Activated CD4-positive, CD25-positive, alpha-beta regulatory T cell treated with anti-CD3 and anti-CD28 coated beads, Interleukin-2, amount 50 U/mL, for 24 hours (primary cell): ENCODE measurements at places on chromosomes 1 and 21.

GRCh38 chr1:160400223-160400645 lies at the start of gene VANGL2:
Gene VANGL2 (plus strand): TSS chr1:160400564. CDS start chr1:160415838, 15,274 bp downstream.
- no peak for ATAC-seq

- ATAC-seq: no peak
Measured at GRCh38 chr1:85957760-85958159, 198.8 kb downstream of the COL24A1 start.

- ATAC-seq: no peak
Measured at GRCh38 chr21:42565206-42565810, 51.7 kb downstream of the SLC37A1 start.

GRCh38 chr1:2641381-2642130 lies 8.7 kb upstream of the MMEL1 start:
- ATAC-seq: no peak

GRCh38 chr1:93969371-93969770 lies 60.1 kb upstream of the GCLM start:
- ATAC-seq: no peak

DNA sequence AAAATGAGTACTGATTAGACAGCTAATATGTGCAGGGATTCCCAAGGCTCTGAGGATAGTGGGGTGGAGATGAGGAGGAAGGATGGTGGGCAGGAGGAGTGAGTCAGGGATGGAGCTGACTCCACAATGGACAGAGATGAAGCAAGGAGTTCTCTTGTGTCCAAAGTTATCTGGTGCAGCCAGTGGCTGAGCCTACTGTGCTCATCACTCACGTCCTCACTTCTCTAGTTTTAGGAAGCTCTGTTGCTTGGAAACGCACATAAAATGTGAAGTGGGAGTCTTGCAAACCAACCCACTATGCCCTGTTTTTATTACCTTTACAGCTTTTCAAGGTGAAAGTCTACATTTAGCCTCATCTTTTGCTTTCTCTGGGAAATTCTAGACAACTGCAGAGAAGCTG lies 36.5 kb upstream of the SAMD13 start:
- ATAC-seq: no peak

- ATAC-seq: no peak
Measured at GRCh38 chr1:13513895-13514546, at the start of gene LRRC38. Gene LRRC38 (minus strand): TSS chr1:13514003. CDS start chr1:13513593, 410 bp downstream.

DNA sequence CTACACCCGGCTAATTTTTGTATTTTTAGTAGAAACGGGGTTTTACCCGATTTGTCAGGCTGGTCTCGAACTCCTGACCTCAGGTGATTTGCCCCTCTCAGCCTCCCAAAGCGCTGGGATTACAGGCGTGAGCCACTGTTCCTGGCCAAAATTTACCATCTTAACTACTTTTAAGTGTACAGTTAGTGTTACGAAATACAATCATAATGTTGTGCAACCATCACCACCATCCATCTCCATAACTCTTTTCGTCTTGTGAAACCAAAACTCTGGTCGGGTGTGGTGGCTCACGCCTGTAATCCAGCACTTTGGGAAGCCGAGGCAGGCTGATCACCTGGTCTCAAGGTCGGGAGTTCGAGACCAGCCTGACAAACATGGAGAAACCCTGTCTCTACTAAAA lies 14.1 kb upstream of the ZBTB40 start:
- ATAC-seq: no peak

GRCh38 chr1:160615660-160616059 lies 31.2 kb downstream of the SLAMF1 start:
- ATAC-seq: no peak

DNA sequence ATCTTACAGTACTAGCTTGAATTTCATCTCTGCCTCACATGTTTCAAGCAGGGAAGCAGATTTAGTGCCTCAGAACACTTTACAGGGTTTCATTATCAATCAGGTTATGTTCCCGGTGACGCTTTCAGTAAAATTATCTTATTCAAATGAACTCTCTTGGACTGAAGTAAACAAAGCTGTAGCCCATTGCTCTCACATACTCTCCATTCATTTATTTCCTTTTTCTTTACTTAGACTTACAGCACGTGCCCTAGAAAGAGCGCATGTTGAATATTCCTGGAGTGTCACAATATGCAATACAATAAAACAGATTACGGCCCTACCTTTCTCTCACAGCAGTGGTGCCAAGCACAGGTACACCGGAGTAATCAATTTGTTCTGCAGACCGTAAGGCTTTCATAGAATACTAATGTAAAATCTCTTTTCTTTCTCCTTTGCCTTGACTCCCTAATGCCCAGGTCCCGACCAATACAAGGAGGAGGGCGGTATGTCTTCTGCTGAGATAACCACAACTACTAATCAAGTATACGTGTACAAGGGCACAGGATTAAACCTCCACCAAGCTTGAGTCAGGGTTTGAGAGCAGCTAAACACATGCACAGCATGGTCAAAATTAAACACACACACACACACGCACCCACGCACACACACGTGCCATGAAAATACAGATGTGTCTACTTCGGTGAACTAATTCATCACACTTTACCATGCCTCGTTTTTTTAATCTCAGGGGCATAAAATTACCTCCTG lies 62.8 kb downstream of the NRIP1 start:
- ATAC-seq: peak; percentile 51

DNA sequence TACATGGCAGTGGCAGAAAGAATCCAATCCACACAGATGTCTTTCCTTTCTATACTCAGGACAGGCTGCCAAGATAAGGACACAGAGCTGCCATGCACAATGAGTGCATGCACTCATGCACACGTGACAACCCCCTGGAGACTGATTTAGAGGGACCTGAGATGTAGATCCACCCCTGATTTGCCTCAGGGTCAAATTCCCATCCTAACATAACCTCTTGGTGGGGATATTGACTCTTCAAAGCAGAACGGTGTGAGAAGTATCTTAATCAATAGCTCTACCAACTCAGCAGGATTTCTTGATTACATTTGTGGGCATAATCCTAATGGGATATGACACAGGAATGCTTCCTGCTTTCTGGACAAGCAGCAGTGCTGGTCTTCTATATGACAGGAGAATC lies 125.2 kb upstream of the DSCAM start:
- ATAC-seq: no peak

GRCh38 chr1:113928187-113928930 lies 765 bp upstream of the HIPK1 start:
- ATAC-seq: no peak

DNA sequence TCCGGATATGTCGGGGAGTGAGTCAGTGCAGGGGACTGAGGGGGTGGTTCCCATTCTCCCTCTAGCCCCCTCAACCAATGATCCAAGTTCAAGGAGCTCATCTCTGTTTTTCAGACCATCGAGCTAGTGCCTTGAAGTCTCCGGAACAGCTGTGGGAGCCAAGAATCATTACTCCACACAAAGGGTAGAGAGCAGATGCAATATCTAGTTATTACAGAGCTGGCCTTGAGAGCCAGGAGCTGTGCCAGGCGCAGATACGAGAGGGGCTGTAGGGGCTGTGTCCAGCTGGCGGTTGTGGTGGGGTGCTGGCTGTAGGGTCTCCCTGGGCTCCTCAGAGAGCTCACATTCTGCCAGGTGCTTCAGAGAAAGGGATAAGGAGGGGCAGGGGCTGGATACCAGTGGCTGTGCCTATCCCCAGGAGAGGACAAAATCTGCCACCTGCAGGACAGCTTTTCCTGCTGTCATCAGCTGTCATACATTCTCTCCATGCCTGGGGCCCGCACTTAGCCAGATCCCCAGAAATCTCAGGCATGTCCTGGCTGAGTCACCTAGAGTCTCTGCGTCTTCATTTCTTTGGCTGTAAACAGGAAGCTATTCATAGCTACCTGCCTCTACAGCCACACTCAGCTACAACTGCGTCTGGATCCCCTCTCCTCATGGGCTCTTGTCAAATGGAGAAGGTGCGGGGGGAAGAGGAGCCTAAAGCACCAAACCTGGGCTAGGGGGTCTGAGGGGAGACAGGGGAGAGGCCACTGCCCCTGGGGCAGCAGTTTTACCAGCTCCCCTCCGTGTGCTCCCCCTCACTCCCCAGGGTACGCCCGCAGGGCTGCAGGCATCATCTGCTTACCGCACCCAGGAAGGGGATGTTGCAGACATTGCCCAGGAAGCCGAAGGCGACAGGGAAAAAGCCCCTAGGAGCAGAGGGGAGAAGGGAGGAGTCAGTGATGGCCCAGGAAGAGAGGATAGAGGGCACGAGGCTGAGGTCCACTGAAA lies 2.4 kb upstream of the KISS1 start:
- no peak for ATAC-seq

DNA sequence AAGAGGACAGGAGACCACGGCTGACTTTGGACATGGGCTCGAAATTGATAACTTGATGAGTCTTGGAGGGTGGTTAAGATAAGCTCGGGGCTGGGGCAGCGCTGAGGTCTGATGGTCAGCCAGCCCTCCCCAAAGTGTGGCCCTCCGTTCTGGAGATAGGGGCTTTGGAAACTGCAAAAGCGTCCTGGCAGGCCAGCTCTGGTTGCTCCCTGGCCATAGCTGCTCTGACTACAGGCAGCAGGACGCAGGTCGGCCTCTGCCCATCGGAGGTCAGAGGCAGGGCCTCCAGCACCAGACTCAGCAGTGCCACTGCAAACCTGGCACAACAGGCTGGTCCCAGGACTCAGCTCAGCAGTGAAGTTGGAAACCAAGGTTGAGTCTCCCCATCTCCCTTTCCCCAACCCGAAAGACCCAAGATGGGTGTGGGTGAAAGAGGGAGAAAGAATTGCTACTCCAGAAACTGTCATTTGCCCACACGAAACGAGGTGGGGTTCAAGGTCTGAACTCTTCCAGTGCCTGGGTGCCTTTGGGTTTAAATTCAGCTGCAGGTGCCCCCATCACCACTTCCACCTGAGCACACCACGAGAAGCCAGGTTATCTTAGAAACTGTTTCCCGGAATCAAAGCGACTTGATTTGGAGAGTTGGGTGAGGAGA lies 4.8 kb downstream of the SIM2 start:
- ATAC-seq: no peak

DNA sequence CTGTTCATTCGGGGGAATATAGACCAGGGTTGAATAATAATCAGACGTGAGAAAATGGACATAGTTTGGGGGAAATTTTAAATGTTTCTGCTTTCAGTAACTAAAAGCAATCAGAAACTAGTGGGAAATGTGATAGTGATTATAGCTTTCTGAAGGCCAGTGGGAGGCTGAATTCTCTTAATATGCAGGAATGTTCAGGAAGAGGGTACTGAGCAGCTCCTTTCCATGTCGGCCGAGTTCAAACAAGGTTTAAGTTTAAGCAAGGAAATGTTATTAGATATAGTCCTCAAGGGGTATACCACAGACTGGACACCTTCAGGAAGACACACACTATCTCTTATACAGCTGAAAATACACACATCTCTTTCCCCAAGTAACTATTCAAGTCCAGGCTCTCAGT lies 105.5 kb downstream of the HHAT start:
- no peak for ATAC-seq

GRCh38 chr1:91631718-91632330 lies 131.2 kb downstream of the CDC7 start:
- no peak for ATAC-seq

GRCh38 chr1:12188115-12188514 lies 21.3 kb downstream of the TNFRSF1B start:
- ATAC-seq: peak; percentile 52

- no peak for ATAC-seq
Measured at GRCh38 chr1:244731651-244732050, 78.7 kb downstream of the DESI2 start.

- ATAC-seq: peak; percentile 36
Measured at GRCh38 chr1:206583707-206584648, 28.3 kb downstream of the EIF2D start.

GRCh38 chr1:184150776-184151531 lies 99.4 kb downstream of the TSEN15 start:
- ATAC-seq: no peak

DNA sequence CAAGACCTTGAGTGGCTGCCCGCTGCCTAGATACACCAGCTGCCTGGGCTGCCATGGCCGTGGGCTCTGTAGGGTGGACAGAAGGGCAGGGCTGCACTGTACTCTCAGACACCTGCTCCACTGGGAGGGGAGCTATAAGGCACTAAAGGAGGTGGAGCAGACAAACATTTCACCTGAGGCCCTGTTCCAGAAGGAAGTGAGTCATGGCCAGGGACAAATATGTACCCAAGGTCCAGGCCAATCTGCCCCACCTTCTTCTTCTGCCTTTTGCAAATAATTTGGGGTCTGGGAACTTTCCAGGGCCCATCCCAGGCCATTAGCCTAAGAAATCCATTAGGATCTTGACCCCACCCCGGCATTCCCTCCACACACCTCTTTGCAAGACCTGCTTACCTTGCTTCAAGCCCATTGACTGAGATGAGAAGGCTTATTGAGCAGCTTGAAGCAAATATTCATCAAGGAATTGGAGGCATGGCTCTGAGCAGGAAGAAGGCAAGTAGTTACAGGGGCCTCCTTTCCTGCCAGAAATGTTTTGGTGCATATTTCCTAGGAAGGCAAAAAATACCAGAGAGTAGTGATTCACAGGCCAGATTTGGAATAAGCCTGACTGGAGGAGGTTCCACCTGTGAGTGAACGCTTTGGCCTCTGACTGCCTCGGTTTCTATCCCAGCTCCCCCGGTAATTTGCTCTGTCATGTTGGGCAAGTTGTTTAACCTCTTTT lies at the start of gene CAPN8:
Gene CAPN8 (minus strand): TSS at position 110 of the 721 bp plus-strand sequence. CDS start 55 bp downstream, at position 55.
- ATAC-seq: no peak

- no peak for ATAC-seq
Measured at GRCh38 chr1:2933431-2934155, 87.7 kb upstream of the ACTRT2 start.

GRCh38 chr1:187013582-187014200 lies 184.9 kb downstream of the PLA2G4A start:
- ATAC-seq: no peak

GRCh38 chr1:235911876-235912275 lies 45.2 kb upstream of the LYST start:
- no peak for ATAC-seq

DNA sequence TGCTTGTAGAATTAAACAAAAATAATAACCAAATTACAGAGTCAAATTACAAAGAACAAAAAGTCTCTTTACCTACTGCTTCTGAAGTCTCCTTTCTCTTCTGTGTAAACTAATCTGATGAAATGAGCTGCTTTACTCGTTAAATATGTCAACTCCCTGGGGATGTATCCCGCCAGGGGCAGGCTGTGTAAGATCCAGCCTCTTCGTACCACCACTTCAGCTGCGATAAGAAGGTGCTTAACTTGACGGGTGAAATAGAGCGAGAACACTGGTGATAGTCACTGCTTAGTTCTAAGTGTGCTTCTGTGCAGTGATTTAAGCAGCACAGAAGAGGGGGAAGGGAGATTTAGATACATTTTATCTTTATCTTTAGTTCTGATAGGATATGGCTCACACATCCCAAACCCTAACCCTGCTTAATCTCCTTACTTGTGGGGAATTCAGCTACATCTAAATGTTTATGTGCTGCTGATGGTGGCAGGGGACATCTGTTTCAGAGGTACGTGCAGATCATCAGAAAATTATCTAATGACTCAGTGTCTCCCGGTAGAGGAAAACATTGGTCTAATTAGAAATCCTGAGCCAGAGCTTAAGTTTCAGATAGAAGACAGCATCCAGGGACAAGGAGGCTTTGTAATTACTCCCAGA lies 46.0 kb downstream of the RHOU start:
- no peak for ATAC-seq
